ENCODE measurements at places on chromosomes 12 and 14.

- DNase-seq = no peak
These were observed 2.8 kb downstream of the CDK2AP1 start for GRCh38 chr12:123268850-123269249.

GRCh38 chr12:108381787-108382436 is 42.8 kb upstream of the CMKLR1 start:
- peak; percentile 58 for DNase-seq

- no peak for DNase-seq
These were observed 21.2 kb downstream of the BCL7A start for GRCh38 chr12:122042910-122043309.

DNA sequence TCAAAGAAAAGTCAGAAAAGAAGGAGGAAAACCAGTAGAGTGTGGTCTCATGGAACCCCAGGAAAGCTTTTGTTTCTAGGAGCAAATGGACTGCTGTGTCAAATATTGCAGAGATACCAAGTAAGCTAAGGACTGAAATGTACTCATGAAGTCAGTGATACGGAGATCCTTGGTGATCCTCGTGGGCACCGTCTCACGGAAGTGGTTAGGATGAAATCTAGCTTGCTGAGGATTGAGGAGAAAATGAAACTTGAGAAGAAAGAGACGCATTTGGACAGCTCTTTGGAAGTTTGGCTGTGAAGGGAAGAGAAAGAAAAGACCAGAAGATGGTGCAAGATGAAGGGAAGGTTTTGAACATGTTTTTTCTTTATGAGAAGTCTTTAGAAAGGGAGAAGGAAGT is 104.0 kb upstream of the CCND2 start:
- DNase-seq = no peak

DNA sequence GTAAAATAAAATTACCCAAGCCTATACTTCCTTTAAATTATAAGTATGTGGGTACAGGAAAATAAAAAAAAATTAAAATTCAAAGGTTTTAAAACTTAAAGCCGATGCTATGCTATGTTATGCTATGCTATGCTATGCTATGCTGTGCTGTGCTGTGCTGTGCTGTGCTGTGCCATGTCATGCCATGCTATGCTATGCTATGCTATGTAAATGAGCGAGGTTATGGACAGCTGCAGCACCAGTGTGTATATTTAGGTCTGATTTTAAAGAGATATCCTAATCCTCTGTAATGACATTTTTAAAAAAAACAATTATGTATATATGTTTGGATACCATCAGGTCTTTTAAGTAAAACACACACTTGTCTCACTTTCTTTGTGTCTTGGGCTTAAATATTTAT is 1822.0 kb upstream of the SEL1L start:
- DNase-seq = no peak

GRCh38 chr12:131176926-131177325 is 223.2 kb downstream of the ADGRD1 start:
- no peak for DNase-seq

DNA sequence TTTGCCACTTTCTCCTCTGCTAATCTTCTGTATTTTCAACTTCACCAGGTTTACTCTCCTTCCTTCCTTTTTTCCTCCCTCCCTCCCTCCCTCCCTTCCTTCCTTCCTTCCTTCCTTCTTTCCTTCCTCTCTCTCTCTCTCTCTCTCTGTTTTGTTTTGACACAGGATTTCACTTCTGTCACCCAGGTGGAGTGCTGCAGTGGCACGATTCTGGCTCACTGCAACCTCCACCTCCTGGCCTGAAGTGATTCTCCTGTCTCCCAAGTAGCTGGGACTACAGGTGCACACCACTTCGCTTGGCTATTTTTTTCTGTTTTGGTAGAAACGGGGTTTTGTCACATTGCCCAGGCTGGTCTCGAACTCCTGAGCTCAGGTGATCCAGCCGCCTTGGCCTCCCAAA is 181.2 kb upstream of the BTG1 start:
- DNase-seq = no peak

DNA sequence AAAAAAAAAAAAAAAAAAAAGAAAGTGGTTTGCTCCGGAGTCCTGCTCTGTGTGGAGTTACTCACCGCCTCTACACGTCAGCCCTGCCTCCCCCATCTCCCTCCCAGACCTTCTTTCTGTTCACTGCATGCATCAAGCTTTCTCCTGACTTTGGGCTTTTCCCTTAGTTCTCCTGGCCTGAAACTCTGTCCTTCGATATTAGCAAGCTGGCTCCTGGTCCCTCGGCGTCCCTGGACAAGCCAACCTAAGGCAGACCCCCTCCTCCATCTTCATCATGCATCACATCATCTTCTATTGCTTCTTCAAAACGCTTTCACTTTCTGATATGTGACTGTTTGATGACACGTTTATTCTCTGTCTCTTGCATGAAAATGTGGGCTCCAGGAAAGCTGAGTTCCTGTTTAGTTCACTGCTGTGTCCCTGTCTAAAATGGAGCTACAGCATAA is 40.6 kb downstream of the SLC15A4 start:
- no peak for DNase-seq

DNA sequence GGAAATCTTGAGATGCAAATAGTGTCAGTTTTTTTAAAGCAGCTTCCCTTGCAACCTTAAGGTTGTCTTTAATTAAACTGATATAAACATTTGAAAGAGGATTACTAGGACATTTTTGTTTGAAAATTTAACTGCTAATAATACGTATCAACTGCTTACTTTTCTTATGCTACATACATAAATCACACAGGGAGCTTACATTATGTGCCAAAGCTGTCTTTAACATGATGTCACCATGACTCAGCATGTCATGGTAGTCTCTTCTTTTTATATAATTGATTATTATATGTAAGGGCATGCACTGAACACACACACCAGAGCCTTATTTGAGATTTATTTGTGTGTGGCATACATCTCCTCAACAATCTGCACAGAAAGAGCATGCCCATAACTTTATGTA is 63.0 kb upstream of the PTHLH start:
- DNase-seq = no peak

DNA sequence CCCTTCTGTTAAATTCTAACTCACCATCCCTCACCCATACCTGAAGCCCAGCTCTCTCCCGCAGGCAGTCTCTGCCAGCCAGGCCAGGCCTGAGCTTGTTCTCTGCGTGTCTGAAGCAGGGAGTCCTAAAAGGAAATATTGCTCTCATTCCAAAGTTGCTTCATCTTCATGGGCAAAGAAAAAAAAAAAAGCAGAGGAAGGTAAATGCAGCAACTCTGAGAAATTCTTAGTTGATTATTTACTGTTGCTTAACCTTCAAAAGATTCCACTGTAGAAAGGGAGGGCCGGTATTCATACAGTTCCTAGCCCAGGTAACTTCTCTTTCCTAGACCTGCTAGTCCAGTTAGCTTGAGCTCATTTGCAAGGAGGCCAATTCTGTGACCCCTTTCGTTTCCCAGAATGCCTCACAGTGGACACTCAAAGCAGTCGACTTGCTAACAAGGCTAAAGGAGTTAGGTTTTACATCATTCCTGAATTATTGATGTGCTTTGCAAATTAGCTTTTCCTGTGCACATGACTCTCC is 193.5 kb upstream of the EEA1 start:
- no peak for DNase-seq

- peak; percentile 90 for DNase-seq
These were observed 100.0 kb downstream of the PRIMA1 start for GRCh38 chr14:93688239-93688666.

- DNase-seq = peak; percentile 73
These were observed 425.8 kb upstream of the ATXN7L3B start for GRCh38 chr12:74111688-74112360.

GRCh38 chr12:117262749-117263148 is 72.5 kb upstream of the FBXO21 start:
- no peak for DNase-seq

GRCh38 chr14:95252219-95252618 is 67.5 kb downstream of the CLMN start:
- no peak for DNase-seq

GRCh38 chr12:89040146-89040964 is 311.9 kb downstream of the DUSP6 start:
- no peak for DNase-seq

- DNase-seq = no peak
These were observed 44.9 kb downstream of the ADCK1 start for GRCh38 chr14:77844802-77845201.

- no peak for DNase-seq
These were observed 238.2 kb upstream of the NOVA1 start for GRCh38 chr14:26835979-26836570.

DNA sequence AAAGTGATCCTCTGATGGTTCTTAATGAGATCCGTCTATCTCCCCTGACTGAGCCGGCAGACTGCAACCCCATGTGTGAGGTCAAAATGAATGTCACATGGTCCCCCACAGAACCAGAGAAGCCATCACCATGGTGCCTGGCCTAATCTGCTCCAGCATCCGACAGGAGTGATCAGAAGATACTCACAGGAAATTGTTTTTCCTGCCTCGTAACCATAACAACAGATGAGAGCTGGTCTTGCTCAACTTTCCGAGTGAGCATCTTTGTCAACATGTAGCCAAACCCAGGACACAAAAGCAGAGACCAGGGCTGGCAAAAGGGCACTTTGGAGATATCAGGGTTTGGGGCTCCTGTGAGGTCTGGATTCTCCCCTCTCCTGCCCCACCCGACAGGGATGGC is 72.1 kb upstream of the C14orf180 start:
- no peak for DNase-seq

DNA sequence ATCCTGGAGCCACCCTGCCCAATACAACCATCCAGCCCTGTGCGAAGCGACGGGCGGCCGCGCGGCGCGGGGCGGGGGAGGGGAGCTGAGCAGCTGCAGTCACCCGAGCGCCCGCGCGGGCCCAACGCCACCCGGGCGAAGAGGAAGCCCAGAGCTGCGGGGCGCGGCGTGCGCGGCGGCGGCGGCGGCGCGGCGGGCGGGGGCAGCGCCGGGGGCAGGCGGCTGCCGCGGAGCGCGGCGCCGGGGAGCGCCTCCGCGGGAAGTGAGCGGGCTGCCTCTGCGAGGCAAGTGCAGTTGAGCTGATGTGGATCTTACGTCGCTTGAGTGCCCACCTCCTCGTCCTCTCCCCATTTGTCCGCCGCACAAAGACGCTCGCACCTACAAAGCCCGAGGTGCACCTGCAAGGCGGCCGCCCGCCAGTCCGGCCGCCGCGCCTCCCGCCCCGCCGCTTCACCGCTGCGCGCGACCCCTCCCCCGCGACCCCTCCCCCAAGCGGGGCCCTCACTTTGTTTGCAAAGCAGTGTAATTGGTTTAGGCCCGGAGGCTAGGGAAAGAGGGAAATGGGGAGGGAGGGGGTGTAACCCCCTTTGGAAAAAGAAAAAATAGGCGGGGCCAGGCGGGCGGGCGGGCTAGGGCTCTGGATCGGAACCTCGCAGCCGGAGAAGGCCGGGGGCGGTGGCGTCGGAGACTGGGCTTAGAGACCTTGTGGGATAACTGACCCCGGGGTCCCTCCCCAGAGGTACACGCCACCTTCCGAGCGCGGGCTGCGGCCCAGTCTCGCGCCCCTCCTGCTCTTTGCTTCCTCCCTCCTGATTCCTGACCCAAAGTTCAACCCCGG is at the start of the genes FOXA1 and TTC6:
Gene FOXA1, minus strand, starts transcription at position 279 of the 838 bp plus-strand sequence. Its CDS starts 277 bp downstream, at position 2.
Gene TTC6, plus strand, starts transcription at position 659 of the 838 bp plus-strand sequence. CDS start 26,436 bp downstream, outside the sequence.
- no peak for DNase-seq

- no peak for DNase-seq
These were observed 198.2 kb upstream of the PRMT8 start for GRCh38 chr12:3292677-3293412.

- DNase-seq = no peak
These were observed 238.2 kb upstream of the SSTR1 start for GRCh38 chr14:37969511-37969979.

GRCh38 chr12:95227818-95228356 is 10.3 kb downstream of the VEZT start:
- DNase-seq = no peak

DNA sequence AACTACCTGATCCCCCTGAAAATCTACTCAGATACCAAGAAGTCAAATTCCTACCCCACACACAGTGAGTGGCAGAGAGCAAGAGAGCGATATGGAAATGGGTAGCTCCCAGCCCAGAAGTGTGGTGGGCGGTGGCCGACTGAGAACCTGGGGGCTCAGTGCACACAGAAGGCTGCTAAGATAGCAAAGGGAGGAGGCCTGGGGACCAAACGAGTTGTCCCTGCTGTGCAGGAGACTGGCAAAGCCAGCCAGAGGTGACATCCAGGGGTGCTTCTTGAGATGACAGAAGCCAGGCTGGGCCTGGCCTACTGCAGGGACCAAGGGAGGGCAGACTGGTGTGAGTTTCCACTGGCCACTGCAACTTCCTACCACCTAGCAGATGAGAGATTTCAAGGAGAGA is 52.9 kb downstream of the VWF start:
- no peak for DNase-seq

GRCh38 chr12:24306001-24306400 is 356.5 kb upstream of the SOX5 start:
- no peak for DNase-seq

GRCh38 chr12:108820707-108821406 is 36.5 kb downstream of the SSH1 start:
- no peak for DNase-seq

DNA sequence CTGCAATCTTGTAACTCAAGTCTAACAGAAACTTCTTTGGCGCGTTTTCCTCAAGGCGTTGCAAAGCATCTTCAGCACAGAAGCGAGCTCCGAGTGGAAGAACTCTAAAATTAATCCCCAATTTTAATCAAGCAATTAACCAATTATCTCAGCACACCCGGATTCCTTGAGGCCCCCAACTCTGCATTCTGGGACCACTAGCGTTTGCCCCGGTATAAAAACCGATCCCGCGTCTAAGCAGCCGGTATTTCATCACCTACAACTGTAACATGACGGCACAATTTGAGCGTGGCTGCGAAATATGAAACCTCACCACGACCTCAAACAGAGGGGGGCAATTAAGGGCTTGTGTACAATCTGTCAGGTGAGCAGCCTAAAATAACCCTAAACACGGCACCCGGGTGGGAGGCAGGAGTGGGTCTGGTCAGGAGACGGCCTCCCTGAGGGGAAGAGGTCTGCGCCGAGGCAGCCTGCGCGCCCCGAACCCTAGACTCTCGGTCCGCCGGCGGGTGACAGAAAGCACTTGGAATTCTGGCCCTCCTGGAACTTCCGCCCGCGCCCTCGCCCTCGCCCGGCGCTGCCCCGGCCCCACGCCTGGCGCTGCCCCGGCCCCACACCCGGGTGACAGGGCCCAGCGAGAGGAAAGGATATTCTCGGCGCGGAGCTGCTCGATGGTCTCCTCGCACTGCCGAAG is 594 bp downstream of the ZCCHC8 start:
- DNase-seq = peak; percentile 72

- peak; percentile 87 for DNase-seq
These were observed 38.3 kb upstream of the PNMA1 start for GRCh38 chr14:73752297-73752992.

- no peak for DNase-seq
These were observed 77.2 kb downstream of the FERMT2 start for GRCh38 chr14:52873694-52874093.

DNA sequence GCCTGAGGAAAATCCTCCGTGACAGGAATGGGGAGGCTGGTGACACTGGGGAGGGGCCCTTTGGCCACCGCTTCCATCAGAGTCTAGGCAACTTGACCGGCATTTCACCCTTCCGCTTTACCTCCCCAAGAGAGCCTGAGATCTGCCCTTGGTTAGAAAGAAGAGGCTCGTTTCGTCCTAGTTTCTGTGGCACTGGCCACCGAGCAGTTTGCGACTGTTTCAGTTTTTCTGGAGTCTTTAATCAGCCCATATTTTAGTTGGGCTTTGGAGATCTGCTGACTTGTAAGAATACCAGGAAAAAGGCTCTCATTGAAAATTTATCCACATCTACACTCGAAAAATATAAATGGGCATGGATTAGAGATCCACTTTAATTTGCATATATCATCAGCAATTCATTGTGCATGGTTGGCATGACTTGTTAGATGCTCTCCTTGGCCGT is 414 bp upstream of the ANKS1B start:
- DNase-seq = no peak

- DNase-seq = no peak
These were observed 71.6 kb downstream of the SPRING1 start for GRCh38 chr12:116666305-116666673.

All from ELF-1 (cell line).